Left renal cortex interstitium (tissue), 4 donors: ENCODE measurements at places on chromosomes 6 and 20.

- no peak for DNase-seq
Observed at GRCh38 chr20:19817017-19817416, 59.0 kb downstream of the RIN2 start.

DNA sequence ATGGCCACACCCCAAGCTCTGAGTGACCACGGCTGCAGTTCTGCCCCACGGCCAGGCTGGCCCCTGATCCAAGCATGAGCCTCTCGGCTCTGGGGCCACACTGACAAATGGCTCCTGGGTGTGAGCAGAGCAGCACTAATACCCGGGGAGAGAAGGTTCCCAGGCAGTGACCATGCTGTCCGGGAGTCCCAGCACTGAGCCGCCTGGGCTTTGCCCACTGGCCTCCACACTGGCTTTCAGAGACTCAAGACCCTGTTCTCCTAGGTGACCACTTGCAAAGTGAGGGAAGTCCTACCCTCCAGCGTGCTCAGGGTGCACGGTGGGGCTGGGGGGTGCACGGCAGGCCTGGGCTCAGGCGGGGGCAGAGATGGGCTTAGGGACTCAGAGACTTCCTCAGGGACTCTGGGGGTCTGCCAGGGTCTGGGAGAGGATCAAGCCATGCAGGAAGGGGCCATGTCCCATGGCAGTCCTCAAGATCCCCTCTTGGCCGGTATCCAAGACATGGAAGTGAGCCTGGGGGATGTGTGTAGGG, 220.2 kb upstream of the RNF24 start:
- DNase-seq: no peak

DNA sequence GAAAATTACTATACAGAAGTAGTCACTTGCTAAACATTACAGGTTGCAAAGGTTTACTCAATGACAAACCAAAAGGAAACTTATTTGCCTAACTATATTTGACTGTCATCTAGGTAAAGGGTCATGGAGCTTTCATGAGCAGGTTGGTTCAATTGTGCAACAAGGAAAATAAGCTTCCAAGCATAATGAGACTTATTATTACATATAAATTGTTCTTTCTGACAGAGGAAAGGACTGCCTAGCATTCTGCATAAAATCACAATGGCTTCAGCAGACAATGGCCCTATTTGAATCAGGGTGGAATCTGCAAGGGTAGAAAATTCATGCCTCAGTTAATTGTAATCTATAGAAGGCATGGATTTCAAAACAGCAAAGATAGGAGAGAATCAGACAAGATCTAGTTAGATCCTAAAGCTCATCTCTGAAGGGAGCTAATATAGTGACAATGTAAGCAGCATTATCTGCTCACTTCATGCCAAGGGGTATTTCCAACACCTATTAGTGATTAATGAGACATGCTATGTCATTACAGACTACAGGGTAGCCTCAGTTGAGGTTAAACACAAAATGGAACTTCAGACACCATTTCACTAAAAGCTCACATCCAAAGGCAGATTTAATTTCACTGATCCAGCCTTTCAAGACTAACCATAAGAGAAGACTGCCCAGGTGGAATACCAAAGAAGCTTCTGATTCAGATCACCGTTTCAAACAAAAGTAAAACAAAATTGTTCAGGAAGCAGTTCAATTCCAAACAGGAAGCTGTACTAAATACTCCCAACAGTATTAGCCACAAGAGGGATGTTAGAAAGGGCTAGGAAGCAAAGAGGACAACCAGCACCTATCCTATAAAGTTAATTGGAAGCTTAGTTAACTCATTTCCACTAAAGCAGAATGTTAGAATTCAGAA, 8.5 kb downstream of the STAU1 start:
- no peak for DNase-seq

DNA sequence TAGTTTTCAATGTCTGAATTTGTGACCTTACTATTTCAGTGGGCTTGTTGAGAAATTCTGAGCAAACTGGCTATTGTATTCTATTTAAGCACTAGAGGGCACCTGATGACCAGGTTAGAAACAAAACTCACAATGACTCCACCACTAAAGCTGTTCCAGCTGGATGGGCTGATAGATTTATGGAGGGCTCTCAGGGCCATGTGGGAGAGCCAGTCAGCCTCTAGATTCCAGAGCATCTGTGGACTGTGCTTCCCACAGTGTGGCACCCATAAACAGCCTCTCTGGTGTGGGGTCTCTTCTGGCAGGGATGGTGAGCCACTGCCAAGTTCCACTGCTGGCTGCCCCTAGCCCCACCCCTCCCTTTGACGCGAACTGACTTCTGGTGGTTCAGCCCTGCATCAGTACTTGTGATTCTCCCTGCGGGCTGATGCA, 29.2 kb downstream of the C6orf58 start:
- DNase-seq: peak; percentile 41

DNA sequence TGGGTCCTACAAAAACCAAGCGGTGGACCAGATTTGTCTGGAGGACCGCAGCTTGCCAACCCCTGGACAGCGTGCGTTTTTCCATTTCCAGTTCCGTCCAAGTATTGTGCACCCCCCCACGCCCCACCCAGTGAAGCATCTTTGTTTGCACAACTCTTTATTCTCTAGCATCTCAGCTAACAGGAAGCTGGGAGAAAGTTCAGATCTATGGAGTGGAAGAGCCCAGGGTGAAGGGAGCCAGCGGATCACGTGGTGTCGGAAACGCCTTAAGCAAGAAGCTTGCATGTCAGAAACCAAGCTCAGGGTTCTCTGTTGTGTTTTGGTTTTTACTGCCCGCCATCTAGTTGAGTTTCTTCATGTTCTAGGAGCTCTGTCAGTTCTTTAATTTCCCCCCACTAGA, 29.9 kb downstream of the ARID1B start:
- no peak for DNase-seq

DNA sequence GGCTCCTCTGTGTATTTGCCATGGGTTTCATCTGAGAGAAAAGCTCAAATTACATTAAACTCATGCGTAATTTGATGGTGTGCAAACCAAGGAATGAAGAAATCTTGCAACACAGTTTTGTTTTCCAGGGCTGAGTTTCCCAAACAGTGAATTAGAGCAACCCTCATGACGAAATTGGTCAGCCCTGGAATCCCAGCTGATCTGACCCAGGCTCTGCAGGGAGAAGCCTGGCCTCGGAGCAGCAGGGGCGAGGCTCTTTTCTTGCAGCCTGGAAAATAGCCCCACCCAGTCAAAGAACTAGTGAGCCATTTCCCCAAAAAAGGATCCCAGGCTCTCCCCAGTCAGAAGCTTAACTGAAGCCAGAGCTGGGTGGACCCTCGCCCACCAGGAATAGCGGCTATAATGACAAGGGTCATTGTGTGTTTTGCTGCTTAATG, 107.3 kb upstream of the SNX9 start:
- DNase-seq: no peak

DNA sequence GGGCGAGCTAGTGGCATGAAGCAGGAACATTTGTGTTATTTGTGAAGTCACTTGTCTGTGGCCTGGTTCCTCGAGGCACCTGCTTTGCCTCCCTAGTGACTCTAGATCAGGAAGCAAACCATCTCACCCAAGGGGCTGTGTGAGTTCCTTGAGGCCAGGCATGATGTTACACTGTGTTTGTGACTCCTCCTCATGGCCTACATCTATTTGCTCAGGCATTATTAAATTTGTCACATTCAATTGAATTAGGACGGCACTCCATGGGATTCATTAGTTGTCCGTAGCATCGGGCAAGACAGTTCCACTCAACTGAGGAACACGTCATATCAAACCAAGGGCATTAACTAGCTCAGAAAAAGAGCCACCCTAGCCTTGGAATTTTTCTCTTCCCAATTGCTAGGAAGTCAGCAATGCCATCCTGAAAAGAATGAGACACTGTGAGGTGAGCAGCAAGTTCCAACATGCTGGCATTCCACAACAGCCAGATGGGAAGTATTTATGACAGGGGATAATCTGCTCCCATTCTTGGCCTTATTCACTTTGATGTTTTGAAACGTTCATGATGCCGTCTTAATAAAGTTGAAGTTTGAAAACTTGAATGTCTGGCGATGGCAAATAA, 17.2 kb downstream of the TMEM200A start:
- DNase-seq: no peak

DNA sequence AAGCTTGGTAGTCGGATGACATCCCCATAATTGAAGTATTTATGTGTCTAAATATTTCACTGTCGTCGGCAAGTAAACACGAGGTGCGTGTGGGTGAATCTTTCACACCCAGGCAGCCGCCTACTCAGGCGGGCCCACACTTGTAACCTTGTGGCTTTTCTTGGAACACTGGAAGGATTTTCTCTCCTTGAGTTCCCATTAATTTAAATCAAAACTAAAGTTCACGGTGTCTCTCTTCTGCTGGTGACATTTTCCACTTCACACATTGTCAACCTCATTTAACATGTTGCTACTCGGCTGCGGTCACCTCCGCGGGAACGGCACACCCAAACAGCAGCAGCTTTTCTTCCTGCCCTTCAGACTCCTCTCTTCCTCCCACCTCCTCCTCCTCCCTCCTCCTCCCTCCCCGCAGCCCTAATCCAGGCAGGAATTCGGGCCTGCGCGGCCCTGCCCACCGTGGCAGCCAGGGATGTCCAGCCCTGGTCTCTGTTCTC, 336.6 kb downstream of the QKI start:
- DNase-seq: no peak

- no peak for DNase-seq
Observed at GRCh38 chr20:46557231-46557956, 6.9 kb upstream of the OCSTAMP start.

DNA sequence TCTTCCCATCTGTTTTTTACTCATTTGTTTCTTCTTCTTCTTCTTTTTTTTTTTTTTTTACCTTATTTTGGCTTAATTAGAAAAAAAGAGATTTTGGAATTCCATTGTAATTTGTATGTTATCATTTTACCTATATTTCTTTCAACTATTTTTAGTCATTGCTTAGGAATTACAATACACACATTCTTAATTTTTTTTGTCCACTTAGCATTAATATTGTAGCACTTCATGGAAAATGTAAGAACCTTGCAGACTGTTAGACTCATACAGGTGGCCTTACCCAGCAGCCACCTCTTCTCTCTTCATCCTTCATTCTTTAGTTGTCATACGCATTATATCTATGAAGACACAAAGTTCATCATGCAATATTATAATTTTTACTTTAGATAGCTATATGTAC, 5.8 kb upstream of the SLC18B1 start:
- DNase-seq: no peak
